ENCODE measurements at places on chromosomes 2 and 18.
A peak's percentile ranks its signal among the peaks of the same experiment; 100 is the strongest.

- no peak for DNase-seq
Measured at GRCh38 chr2:50018292-50018691, 864.0 kb upstream of the FSHR start.

- DNase-seq: peak; percentile 38
Measured at GRCh38 chr2:190533968-190534309, 583 bp downstream of the NEMP2 start.

- peak; percentile 14 for DNase-seq
Measured at GRCh38 chr2:217993817-217994463, 8.9 kb downstream of the TNS1 start.

DNA sequence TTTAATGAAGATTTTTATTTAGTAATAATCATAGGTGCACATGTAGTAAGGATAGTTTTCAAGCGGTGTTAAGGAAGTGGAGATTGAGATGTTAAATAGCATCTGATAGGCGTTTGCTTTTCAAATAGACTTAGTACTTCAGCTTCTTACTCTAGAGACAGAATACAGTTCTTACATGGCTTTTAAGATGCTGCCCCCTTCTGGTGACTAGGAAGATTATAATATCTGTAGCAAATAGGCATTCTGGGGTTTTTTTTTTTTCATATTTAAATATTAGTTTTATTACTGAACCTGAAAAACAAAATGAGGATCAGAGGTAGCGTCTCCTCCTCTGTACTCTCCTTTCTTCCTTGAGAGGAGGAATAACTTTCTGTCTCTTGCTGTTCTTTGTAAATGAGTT lies 100.2 kb downstream of the AGAP1 start:
- no peak for DNase-seq

DNA sequence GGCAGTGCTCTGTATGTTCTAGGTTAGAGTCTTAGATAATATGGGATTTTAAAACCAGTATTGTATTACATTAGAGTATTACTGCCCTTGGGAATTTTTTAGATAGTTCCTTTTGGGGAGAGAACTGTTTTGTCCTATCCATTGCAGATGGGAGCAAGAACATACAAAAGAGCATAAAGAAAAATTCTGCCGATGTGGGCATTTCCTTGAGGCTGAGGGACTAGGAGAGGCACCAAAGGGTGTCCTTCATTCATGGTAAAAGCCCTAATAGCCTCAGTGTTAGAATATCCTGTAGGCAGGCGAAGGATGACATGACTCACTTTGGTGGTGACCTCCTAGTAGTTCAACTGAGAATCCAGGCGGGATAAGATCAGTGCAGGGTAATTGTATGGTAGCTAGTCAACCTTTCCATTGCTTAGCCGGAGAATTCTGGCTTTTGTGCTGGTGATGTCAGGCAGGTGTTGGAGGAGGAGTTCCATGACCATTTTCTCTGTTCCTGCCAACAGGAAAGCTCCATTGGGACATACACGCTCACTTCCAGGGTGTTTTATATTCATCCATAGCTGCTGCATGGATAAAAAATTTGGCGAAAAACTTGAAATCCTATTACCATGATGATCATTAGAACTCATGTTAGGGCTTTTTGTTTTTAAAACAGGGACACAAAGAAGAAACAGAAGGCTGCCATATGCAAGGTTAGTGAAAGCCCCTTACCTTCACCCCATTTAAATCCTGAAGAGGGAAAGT lies 28.1 kb downstream of the EPAS1 start:
- no peak for DNase-seq

DNA sequence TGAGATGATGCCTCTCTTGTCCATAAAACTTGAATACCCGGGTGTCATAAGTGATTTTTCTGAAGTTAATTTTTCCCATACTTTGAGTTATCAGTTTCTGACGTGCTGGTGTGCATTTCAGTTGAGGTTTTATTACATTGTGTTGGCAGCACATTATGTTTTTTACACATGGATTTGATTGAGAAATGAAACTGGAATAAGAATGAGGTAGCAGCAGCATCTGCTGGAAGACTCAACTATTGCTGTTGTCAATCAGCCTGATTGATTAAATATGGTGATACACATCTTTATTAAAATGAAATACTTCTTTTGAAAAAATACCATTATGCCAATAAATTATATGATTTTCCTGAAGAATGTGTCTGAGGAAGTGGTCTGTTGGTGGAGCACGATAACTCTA lies 60.5 kb downstream of the INSIG2 start:
- no peak for DNase-seq

GRCh38 chr2:120767486-120768005 lies 31.9 kb downstream of the GLI2 start:
- DNase-seq: no peak

- no peak for DNase-seq
Measured at GRCh38 chr2:112836695-112837117, at the start of gene IL1B. Gene IL1B (minus strand): TSS chr2:112836779. CDS start chr2:112836229, 550 bp downstream.

- DNase-seq: no peak
Measured at GRCh38 chr2:121561617-121562268, 31.1 kb downstream of the RNU4ATAC start.

DNA sequence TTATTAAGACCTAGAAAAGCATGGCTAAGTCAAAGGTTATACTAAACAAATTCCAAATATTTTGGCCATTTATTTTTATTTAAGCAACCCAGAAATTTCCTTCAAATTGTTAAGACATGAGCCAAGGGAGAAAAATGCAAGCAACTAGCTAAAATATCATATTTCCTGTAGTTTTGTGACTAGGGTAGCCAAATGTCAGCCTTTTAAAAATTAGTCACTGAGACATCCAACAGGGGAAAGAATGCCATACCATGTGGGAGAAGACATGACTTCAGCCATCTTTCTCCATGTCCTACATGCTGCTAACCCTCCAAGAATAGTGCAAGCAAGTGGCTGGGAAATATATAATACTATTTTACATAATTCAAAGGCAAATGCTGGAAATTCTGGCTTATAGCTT lies 197.9 kb downstream of the DSEL start:
- no peak for DNase-seq

DNA sequence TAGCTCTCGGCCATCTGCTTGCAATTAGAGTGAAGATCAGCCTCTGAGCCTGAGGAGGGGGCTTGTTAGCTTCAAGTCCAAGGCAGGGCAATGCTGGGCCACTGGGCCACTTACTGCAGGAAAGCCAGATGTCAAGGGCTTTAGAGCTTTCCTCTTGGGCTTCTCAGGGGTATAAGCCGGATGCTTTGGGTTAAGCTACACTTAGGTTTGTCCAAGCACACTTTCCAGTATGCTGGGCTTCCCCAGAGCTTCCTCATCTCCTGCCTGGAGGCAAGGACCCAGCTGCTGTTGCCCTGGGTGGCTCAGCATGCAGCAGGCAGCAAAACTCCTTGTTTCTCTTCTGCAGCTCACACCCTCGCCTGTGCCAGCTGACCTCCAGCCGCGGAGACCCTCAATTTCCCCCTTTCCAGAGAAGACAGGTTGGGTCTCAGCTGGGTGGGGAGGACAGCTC lies 29.0 kb upstream of the ATOH8 start:
- DNase-seq: no peak

DNA sequence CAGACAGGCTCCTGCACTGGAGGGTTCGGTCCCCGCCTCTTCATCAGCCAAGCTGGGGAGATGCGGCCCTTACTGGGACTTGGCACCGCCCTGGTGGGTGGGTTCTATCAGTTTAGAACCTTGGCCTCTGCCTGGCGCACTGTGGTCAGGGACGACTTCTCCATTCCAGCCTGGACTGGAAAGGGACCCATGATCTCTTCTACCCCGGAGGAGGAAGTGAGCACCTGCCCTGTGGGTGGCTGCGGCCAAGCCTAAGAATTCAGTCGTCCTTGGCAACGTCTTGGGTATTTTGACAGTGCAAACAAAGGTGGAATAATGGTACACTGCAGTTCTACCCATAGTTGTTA lies 106.9 kb upstream of the CD302 start:
- DNase-seq: no peak

- no peak for DNase-seq
Measured at GRCh38 chr18:34598120-34598635, 111.9 kb upstream of the DTNA start.

DNA sequence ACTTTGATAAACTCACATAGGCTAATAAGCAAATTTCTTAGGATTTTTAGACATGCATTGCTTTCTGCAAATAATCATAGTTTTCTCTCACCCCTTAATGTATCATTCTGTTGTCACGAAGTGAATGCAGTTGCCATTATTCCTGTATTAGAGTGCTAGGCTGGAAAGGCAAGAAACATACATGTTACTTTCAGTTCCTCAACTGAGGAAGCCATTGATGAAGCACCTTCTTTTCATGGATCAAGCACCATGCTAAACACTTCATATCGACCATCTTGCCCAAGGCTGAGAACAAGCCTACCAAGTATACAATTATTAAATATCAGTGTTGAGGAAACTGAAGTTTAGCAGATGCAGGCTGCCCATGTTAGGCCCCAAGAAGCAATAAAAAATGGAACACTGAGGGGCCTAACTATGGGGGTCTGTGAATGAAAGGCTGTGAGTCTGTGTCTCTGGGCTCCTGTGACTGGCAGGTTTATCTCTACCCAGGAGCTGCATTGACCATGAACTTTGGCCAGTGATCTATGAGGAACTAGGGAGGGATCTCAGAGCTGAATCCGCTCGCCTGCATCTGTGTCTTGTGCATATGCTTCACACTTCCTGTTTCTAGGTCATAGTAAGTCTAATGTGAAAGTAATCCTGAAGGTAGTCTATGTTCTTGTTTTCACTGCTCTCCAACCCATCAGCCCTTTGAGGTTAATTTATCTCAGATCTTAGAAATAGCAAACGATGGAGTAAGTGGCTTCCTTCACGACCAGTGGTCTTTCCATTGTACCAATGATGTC lies 16.0 kb upstream of the TSPYL6 start:
- DNase-seq: no peak

DNA sequence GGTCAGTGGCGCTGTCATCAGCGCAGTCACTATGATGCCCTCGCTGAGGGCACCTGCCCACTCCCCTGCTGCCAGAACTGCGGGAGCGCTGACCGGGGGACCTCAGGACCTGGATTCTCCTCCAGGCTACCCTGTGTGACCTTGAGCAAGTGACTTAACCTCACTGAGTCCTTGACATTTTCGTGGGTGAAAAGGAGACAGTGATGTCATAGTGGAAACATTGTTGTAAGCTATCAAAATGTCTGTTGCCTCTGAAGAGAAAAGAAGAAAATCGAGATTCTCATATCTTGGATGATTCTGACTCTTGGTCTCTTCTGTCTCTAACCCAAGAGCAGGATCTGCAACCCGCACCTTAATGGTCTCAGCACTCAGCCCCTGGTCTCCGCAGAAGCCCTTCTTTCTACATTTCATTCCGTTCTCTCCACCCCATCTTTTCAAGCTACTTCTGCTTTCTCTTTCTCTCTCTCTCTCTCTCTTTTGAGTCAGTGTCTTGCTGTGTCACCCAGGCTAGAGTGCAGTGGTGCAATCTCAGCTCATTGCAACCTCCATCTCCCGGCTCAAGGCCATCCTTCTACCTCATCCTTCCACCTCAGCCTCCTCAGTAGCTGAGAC lies 978 bp upstream of the TUBA4A start:
- DNase-seq: peak; percentile 34

DNA sequence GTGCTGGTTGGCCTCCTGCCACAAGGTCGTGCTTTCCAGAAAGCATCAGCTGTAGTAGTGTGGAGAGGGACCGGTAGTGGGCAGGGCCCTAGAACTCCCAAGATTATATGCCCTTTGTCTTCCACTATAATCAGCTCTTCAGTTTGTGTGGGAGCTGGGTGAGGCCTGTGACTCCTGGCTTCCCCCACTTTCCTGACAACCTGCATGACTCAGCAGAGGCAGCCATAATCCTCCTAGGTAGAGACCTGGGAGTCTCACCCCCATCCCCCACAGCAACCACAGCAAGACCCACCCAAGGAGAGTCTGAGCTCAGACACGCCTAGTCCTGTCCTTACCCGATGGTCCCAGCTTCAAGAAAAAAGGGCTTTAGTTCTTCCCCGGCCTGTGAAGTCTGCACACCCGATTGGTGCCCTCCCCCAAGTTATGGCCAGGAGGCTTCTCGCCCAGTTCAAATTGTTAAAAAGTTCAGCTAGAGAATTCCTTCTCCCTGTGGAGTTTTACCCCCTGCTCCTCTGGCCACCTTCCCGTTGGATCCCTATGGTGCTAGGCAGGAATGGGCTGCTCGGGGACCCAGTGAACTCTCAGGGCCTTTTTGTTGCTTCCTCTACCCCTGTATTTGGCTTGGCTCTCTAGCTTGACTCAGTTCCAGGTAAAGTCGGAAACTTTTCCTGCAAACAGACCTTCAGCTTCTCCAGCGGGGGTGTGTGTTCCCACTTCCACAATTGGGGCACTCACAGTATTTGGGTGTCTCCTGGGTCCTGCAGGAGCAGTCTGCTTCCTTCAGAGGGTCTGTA lies 57.8 kb upstream of the FAM237A start:
- no peak for DNase-seq

- no peak for DNase-seq
Measured at GRCh38 chr18:67695684-67696083, 179.2 kb upstream of the DSEL start.

DNA sequence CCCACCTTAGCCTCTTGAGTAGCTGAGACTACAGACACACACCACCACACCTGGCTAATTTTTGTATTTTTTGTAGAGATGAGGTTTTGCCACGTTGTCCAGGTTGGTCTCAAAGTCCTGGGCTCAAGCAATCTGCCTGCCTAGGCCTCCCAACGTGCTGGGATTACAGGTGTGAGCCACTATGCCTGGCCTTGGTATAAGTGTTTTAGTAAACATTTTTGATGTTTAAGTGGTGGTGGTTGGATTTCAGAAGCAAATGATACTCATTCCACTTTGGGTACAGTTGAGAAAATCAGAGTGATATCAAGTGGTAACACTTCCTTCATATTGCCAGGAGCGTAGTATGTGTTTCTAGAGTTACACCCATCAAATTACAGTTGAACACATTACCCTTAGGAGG lies 25.4 kb downstream of the ACADL start:
- no peak for DNase-seq

- no peak for DNase-seq
Measured at GRCh38 chr2:76274160-76274559, 563.4 kb upstream of the GCFC2 start.

DNA sequence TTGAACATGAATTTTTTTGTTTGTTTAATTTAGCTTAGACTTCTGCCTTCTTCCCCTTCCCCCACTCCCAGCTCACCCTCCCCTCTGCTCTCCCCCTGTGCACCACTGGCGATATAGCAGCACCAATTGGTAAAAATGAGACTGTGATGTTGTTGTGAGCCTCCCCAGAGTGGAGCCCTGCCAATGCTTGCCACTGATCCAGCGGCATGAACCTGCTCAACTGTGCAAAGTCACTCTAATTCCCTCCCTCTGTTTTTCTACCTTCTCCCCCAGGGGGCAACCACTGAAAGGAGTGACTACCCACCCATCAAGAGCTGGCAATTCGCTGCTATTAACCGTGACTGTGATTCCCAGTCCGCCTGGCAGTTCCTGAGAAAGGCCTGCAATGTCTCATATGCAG lies 30.2 kb downstream of the KLHL14 start:
- no peak for DNase-seq

DNA sequence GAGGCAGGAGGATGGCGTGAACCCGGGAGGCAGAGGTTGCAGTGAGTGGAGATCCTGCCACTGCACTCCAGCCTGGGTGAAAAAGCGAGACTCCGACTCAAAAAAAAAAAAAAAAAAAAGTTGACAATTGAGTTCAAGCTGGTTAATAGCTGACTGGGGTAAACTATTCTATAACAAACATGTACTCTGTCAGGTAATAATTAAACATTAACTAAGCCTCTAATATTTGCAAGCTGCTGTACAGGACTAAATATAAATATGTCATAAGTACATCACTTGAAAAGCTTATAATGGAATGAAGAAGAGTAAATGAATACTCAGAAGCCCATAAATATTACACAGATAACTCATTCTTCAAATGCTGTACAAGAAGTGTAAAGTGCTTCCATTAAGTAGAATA lies 190.4 kb upstream of the CRIM1 start:
- no peak for DNase-seq
